Central memory CD4-positive, alpha-beta T cell (primary cell): ENCODE measurements at places on chromosomes 11 and 22.

DNA sequence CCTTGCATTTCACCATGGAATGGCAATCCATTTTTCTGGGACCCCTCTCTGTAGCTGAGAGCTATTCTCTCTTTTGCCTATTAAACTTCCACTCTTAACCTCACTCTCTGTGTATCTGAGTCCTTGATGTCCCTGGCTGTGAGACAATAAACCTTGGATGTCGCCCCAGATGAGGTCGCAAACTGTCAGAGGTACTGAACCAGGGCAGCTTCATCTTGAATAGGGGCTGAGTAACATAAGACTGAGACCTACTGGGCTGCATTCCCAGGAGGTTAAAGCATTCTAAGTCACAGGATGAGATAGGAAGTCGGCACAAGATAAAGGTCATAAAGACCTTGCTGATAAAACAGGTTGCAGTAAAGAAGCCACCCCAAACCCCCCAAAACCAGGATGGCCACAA lies 68.0 kb downstream of the RSF1 start:
- no peak for DNase-seq

- DNase-seq = no peak
Measured at GRCh38 chr11:14376920-14377319, 17.9 kb upstream of the RRAS2 start.

- DNase-seq = no peak
Measured at GRCh38 chr11:36403661-36404060, 106.4 kb downstream of the TRAF6 start.

DNA sequence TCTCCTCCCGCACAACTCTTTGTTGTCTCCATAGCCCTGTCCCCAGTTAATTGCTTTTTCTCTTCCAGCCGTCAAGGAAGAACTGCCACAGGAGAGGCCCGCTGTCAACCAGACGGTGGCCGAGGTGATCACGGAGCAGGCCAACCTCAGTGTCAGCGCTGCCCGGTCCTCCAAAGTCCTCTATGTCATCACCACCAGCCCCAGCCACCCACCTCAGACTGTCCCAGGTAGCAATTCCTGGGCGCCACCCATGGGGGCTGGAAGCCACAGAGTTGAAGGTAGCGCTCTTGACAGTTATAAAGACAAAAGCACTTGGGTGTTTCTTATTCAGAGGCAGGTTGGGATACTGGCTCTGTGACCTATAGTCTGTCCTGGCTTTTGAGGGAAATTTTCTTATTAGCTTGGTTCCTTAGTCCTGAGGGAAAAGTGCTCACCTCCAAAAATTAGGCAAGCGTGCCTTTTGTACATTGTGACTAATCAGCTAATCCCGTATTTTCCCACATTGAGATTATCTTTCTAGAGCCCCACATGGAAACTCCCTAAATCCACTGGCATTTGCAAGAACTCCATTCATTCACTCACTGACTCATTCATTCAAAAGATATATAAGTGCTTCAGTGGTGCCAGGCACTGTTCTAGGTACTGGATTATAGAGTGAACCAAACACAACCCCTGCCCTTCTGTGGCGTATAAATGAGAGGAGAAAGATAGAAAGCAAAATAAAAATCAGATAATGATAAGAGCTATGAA lies 65.9 kb downstream of the KREMEN1 start:
- DNase-seq = no peak

DNA sequence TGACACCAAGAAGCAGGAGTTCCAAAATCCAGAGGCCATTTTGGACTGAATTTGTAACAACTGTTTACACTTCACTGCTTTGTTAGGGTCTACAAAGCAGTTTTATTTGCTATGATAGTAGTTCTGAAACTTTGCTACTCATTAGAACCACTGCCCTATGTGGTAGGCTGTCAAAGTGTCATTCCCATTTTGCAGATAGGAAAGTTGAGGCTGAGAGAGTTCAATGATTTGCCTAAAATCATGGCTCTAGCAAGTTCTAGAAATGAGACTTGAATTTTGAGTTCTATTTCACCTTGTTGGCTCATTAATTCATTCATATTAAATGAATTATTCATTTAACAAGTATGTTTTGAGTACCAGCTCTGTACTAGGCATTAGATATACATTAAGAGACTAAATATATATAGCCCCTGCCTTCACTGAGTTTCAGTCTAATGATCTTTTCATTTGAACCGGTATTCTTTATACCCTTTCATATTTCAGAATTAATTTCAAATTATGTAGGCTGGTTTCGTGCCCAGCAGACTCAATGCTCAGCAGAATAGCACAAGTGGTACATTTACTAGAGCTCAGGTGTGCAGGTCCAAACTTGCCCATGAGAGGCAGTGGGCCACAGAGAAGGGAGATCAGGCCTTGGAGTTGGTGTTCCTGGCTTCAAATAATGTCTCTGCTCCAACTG lies 93.5 kb downstream of the ME3 start:
- DNase-seq = no peak

- no peak for DNase-seq
Measured at GRCh38 chr11:61119055-61119454, 16.8 kb downstream of the CD5 start.

GRCh38 chr11:83475760-83476159 lies 189.6 kb upstream of the CCDC90B start:
- DNase-seq = no peak
